ENCODE measurements at places on chromosomes 7 and 10.

DNA sequence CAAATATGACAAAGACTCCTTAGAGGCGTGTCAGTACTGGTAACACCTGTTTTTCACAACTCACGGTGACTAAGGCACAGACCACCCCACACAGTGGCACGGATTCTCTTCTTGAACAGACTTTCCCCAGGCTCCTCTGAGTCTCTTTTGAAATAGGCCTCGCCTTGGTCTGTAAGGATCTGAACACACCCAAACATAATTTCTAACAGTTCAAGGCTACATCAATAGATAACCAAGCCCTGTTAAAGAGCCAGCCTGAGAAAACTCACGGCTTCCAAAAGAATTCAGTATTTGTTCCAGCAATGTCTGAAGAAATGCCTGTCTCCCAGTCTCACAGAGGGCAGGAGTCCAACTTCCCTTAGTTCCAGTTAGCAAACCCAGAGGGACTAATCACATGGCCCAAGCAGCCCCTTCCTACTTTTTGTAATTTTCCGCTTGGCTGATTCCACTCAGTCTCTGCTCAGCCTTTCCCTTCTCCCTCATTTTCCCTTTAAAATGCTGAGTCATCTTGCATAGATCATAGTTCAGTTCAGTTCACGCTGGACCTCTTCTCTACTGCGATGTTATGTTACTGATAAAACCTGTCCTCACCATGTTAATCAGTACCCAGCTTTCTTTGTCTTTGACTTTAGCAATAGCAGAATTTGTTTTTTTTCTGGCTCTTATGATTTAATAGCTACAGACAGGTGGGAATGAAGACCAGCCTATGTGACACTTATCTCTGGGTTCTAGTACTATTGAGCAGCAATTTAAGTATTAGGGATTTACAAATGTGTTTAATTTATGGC lies 22.6 kb upstream of the AKR1C3 start:
- peak; percentile 39 for DNase-seq

- DNase-seq, result no peak
Measured at GRCh38 chr7:33087356-33087755, 21.8 kb downstream of the RP9 start.

GRCh38 chr10:119616882-119617570 lies 20.3 kb upstream of the TIAL1 start:
- DNase-seq, result no peak

GRCh38 chr10:87550741-87551140 lies 46.0 kb downstream of the MINPP1 start:
- DNase-seq, result no peak

- no peak for DNase-seq
Measured at GRCh38 chr10:101837748-101838147, 5.9 kb downstream of the KCNIP2 start.

DNA sequence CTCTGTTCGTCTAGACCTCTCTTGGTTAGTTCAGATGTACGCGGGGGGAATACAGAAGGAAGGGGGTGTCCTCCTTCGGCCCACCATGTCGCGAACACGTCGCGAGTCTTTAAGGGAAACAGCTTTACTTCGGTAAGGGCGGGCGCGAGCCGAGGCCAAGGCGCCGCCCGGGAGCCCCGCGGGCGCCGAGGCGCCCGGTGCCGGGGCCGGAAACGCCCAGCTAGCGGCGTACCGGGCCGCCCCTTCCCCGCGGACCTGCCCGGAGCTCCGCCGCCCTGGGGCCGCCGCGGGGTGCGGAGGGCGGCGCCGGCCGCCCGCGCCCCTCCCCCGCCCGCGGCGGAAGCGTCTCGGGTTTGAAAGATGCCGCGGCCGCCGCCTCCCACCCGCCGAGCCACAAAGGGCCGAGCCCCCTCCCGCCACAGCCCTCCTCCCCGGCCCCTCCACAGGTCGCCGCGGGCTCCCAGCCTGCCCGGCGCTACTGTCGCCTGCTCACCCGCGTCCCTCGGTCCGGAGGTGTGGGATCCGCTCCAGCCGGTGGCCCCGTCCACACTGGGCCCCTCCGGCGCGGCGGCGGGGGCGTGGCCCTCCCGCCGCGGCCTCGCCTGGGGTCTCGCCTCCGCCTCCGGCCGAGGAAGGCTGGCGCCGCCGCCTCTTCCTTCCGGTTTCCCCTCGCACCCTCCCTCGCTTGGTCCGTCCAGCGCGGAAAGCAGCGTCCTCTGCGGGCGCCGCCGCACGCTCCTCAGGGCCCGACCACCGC lies at the start of gene KBTBD2:
Gene KBTBD2 (minus strand): TSS at position 718 of the 757 bp plus-strand sequence. CDS start 12,156 bp downstream, outside the sequence.
- peak; percentile 36 for DNase-seq

DNA sequence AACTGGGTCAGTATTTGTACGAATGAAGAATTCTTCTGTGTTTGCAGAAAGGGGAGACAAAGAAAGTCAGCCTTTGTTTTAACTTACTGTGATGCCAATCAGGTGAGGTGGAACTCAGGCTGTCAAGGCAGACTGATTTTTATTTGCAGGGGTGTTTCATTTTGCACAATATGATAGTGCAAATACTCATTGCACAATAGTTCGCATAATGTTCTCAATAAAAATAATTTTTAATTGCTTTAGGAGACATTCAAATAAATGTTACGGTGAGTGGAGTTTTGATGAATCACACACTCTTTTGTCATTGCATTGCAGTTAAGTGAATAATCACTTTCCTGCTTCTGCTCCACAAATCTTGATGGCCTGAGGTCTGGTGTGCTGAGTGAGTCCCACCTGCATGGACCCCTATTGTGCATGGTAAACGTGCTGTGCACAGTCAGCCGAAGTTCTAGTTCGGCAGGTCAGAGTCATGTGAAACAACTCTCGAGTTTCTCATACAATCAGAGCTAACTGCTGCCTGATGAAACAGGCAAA lies 141.3 kb upstream of the FZD8 start:
- DNase-seq, result no peak

DNA sequence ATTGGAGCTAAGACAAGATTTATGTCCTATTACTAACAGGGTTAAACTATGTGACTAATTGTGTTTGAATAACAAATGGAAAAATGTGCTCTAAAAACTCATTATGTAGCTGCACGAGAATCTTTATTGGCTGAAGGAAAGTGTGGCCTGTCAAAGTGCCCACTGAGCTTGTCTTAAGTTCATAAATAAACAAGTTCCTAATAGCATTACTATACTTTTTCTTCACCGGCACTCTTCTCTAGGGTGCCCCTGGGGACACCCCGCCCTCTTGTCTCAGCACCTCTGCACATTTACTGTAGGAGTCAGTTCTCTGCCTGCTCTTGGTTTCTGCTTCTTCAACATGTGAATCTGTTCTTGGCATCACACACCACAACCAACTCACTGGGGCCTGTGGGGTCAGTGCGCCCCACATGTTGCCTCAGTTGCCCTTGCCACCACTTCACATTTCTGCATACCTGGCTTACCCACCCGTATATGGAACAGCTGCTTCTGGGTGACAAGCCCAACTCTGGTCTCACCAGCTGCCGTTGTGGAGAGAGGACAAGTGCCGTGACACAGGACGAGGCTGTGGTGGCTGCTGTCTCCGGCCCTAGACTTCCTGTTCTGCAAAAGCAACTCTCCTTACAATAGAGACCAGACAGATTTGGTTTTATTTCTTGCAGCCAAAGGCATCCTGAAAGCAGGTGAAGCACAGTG lies 96.3 kb upstream of the DDC start:
- no peak for DNase-seq

- no peak for DNase-seq
Measured at GRCh38 chr7:93812061-93812460, 78.5 kb downstream of the TFPI2 start.

DNA sequence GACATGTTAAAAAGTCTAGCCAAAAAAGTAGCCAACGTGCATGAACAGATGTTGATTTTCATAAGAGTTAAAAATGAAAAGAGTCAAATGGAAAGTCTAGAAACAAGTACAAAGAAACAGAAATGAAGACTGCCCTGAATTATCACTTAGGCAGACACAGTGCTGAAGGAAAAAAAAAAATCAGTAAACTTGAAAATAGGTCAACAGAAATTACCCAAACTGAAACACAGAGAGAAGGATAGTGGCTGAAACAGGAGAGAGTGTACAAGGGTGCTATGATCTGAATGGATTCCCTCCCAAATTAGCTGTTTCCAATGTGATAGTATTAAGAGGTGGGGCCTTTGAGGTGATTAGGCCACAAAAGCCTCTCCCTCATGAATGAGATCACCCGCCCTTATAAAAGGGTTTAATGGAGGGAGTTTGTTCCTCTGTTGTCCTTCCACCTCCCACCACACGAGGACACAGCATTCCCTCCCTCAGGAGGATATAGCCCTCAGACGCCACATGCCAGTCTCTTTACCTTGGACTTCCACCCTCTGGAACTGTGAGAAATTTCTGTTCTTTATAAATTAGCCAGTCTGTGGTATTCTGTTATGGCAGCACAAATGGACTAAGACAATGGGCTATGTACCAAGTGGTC lies 249.7 kb downstream of the AHR start:
- no peak for DNase-seq

- DNase-seq, result no peak
Measured at GRCh38 chr7:139853506-139854123, 24.6 kb downstream of the TBXAS1 start.

DNA sequence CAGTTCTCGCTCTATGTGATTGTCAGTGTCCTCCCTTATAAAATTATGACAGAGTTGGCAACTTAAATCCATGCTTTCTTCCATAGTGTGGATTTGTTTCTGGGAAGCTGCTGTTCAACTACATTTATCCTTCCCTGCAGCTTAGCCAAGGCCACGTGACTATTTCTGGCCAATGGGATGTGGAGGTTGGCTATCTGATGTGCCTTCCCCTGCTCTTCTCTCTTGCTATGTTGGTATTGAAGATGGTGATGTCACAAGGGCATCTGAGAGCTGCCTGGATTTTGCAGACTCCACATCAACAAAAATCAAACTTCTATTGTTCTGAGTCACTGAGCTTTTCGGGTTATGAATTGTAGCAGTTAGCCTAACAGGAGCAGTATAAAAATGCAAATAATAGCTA lies 164.9 kb upstream of the RHOBTB1 start:
- no peak for DNase-seq

GRCh38 chr10:35351021-35351420 lies 14.7 kb downstream of the CCNY start:
- no peak for DNase-seq

- no peak for DNase-seq
Measured at GRCh38 chr10:38184477-38184876, 90.3 kb downstream of the ZNF37A start.

DNA sequence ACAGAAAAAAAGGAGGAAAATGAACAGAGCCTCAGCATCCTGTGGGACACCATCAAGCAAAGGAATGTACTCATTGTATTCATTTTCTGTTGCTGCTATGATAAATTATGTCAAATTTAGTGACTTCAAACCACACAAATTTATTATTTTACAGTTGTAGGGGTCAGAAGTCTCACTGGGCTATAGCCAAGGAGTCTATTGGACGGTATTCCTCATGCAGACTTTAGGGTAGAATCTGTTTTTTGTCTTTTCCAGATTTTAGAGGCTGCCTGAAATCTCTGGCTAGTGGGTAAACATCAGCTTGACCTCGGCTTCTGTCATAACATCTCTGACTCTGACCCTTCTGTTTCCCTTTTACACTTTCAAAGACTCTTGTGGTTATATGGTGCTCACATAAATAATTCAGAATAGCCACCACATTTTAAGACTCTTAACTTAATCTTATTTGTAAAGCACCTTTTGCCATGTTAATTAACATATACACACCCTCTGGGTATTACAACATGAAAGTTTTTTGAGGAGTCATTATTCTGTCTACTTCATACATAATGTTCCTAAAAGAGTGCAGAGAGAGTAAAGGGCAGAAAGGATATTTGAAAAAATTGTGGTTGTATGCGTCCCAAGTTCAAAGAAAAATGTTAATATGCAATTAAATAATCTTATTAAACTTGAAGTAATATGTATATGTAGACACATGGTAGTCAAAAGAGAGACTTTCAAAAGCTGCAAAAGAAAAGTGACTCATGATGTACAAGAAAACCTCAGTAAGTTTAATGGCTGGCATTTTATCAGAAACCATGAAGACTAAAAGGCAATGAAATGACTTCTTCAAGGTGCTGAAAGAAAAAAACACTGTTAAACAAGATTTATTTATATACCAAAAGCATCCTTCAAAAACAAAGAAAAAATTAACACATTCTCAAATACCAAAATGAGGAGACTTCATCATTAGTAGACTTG lies 70.8 kb upstream of the MEOX2 start:
- DNase-seq, result no peak

DNA sequence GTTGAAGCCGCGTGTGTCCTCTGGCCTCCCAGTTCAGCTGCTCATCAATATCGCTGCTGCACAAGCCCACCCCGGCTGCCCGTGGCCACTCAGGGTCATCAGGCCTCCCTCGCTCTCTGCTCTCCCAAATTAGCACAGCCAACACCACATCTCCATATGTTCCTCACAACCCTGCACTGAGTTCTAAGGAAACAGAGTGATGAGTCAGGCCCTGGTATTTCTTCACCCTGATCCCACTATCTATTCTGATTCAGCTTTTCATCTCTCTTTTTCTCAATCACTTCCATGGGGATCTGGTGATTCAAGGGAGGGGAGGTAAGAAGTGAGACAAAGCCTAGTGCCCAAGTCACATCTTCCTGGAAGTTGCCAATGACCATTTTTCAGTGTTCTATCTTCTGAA lies 23.8 kb downstream of the CYTH3 start:
- DNase-seq, result no peak

GRCh38 chr7:126780993-126781392 lies 471.7 kb downstream of the GRM8 start:
- no peak for DNase-seq

- no peak for DNase-seq
Measured at GRCh38 chr7:129804111-129804889, 148.5 kb downstream of the UBE2H start.

DNA sequence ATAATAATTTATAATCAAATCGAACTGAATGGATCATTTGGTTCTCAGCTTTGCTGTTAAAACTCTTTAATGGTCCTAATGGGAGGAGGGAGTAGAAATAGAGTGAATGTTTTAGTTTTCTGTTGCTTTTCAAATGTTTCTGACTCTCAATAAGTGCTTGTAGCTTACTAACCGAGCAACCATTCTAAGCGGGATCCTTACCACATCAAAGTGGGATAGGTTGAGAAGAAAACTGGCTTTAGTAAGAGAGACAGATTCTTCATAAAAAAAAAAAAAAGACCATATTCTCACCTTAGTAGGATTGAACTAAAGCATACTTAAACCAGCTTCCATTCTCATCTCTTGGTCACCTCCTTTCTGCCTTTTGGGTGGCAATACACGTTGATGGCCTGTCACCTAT lies 584.2 kb downstream of the AUTS2 start:
- no peak for DNase-seq

GRCh38 chr10:92068900-92069299 lies 145.3 kb downstream of the BTAF1 start:
- no peak for DNase-seq

DNA sequence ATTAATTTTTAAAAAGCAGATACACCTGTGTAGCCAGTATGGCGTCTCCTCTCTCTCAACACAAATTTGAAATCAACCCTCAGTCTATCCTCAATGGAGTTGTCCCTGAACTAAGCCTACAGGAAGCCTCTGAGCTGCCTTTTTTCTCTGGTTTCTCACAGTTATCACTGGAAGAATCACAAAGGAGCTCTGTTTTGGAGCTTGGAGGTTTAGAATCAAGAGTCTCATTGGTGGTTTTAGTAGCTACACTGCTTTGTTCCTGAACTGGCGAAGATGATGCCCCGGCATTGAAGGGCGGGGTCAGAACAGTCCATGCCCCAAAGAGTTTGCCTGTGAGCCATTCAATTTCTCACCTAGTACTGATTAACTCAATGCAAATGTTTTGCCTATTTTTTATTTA lies 16.1 kb upstream of the BTRC start:
- no peak for DNase-seq

- DNase-seq, result no peak
Measured at GRCh38 chr10:17237915-17238444, 9.9 kb downstream of the VIM start.

All from urinary bladder (tissue), 4 donors.